ENCODE measurements at places on chromosomes 1 and 21. TPM values are rescaled to one million over a fixed set of nuclear protein-coding genes. Genes with fewer than 3 reads are reported as not detected.
A peak's percentile ranks its signal among the peaks of the same experiment; 100 is the strongest.

DNA sequence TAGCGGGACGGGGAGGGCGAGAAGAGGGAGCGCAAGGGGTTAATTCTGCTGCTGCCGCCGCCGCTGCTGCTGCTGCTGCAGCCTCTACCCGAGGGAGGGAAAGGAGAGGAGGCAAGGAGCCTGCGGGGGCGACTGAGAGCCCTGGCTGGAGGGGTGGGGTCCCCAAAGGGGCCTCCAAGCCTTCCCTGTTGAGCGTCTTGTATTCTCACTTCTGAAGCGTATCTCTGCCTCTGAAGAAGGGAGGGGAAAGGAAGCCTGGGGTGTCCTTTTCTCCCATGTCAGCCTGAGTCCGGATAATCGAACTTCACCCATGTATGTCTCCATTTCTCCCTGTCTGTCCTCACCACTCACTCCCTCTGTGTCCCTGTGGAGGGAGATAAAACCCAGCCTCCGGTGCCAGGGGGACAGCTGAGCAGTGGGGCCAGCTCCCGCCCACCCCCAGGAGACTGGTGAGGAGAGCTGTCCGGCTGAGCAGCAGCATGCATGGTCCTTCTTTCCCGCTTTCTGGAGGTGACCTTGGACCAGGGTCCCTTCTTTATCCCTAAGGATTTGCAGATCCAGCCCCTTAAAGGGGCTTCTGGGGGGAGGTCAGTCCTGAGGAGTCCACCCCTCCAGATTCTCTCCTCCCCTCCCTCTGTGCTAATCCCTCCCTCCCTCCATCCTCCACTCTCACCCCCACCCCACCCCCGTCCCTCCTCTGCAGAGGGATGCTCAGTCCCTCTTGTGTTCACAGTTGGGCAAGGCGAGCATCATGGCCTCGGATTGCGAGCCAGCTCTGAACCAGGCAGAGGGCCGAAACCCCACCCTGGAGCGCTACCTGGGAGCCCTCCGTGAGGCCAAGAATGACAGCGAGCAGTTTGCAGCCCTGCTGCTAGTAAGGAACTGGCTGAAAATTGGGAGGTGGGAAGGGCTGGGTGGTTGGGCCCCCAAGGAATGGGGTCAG is 1.0 kb downstream of the NCDN start:
- DNase-seq = peak; percentile 84

GRCh38 chr1:119133987-119134386 is 6.5 kb downstream of the WARS2 start:
- DNase-seq = no peak

- DNase-seq = no peak
Observed at GRCh38 chr1:223140611-223141405, 2.2 kb downstream of the TLR5 start.

GRCh38 chr21:44804762-44805161 is 3.1 kb upstream of the UBE2G2 start:
- DNase-seq = no peak

- DNase-seq = no peak
Observed at GRCh38 chr1:76657623-76658022, 209.7 kb upstream of the ST6GALNAC5 start.

BTG3 gene
- total RNA-seq = 17.6 TPM

EXTL1 gene
- total RNA-seq = 7.3 TPM

All from spleen (tissue), 13 donors.